ENCODE measurements at places on chromosomes 4 and X.

GRCh38 chrX:18288716-18289115 is 65.8 kb downstream of the SCML2 start:
- DNase-seq = no peak

DNA sequence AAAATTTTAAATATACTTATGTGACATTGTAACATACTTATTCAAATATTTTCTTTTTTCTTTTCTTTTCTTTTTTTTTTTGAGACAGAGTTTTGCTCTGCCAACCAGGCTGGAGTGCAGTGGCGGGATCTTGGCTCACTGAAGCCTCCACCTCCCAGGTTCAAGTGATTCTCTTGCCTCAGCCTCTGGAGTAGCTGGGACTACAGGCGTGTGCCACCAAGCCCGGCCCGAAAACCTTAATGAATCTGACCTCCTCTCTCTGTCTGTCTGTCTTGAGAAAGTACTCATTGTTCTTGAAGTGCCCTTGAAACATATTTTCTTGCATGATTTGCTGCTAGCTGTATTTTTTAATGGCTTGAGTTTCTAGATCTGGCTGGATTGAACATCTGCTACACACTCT is 136.8 kb downstream of the ANAPC4 start:
- DNase-seq = no peak

- DNase-seq = no peak
These were observed 220.2 kb upstream of the MAD2L1 start for GRCh38 chr4:120286813-120287212.

DNA sequence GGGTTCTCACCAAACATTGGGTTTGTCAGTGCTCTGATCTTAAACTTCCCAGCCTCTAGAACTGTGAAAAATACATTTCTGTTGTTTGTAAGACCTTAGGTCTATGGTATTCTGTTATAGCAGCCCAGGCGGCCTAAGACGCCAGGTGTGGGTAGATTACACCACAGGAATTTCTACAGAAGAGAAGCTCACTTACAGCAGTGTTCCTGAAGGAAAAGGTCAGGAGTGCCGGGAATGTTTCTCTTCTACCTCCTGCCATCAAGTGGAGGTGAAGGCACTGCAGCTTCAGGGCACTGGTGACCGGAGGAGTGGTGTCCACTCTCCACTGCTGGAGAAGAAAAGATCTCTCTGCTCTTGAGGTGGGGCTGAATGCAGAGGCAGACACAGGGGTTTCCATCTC is 45.7 kb downstream of the FHDC1 start:
- no peak for DNase-seq

DNA sequence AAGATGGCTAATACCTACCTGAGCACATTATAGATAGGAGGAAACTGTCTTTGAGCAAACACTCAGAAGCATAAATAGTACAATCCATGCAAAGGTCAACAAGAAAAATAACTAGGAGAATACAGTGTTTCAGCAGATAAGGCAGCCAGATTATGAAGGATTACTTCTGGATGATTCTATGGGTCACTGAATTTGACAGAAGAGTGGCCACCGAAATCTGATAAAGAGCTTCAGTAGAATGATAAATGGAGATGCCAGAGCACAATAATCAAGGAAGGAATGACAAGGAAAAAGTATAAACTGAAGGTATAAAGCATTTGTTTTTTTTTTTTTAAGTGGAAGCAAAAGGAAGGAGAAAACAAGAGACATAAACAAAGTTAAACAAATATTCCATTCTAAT is 58.7 kb downstream of the ELF2 start:
- DNase-seq = no peak
